ENCODE measurements at places on chromosomes 13 and 19.
A peak's percentile ranks its signal among the peaks of the same experiment; 100 is the strongest.

DNA sequence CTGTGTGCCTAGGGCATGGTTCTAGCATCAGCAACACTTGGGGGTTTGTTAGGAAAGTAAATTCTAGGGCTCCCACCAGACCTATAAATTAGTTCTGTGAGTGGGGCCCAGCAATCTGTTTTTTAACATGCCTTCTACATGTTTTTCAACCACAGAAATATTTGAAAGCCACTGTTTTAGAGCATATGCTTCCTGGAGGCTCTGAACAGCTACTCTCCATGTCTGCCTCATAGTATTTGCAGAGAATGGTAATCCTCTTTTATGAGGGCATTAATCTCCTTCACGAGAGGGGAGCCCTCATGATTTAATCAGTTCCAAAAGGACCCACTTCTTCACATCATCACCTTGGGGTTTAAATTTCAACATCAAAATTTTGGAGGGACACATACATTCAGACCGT, 6.0 kb downstream of the SPATA13 start:
- no peak for DNase-seq

GRCh38 chr13:39675904-39676303, 20.4 kb downstream of the COG6 start:
- no peak for DNase-seq

- no peak for DNase-seq
Measured at GRCh38 chr13:105370011-105370650, 1165.3 kb downstream of the EFNB2 start.

DNA sequence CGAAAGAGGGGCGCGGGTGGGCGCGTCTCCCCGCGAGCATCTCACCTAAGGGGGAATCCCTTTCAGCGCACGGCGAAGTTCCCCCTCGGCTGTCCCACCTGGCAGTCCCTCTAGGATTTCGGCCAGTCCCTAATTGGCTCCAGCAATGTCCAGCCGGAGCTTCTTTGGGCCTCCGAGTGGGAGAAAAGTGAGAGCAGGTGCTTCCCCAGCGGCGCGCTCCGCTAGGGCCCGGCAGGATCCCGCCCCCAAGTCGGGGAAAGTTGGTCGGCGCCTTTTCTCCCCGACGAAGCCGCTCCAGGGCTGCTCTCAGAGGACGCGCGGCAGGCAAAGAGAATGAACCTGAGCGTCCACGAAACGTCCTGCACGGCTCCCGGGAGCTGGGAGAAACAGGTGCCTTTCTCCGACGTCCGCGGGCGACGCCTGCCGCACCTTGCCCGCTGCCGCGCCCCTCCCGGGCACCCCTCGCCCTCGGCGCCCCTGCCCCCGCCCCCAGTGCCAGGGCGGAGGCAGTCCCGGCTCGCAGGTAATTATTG, 366 bp upstream of the KL start:
- DNase-seq: peak; percentile 59

DNA sequence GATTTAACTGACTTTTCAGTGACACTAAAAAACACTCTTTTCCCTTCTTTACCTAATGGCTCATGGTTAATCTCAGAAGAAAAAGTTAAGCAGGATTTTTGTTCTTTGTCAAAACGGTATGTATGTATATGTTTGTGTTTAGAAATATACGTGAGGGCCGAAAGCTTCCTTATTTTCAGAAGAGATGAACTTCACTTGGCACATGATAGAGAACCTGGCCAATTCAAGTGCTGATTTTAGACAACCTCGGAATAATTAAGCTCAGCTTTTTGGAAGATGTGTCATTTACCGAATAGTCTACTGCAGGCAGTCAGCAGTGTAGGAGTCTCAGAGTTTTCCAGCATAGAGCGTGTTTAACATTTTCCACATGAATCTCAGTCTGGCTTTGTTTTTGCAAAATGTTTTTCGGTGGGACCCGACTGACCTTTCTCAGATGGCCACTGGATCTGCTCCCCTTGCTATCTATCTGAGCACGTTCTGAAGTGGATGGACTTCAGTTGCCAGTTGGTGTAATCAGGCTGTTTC, 4.6 kb downstream of the RNASEH2B start:
- no peak for DNase-seq

DNA sequence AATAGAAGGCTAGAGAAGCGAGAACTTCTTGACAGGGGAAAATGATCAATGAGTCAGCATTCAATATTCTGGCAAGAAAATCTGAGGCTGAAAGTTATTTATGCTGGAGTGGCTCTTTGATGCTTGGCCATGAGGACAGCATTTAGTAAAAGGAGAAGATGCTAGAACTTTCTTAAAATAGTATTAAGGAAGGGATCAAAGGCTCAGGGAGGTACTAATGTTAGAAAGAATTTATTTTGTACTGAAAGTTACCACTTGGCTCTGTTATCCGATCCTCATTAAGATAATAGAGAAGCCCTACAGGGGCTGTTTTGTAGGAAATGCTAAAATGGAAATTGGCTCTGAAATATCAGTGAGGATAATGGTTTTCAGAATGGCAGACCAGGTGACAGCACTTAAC, 1774.6 kb upstream of the PCDH20 start:
- no peak for DNase-seq

- no peak for DNase-seq
Measured at GRCh38 chr19:13995017-13995728, 10.9 kb downstream of the RFX1 start.

DNA sequence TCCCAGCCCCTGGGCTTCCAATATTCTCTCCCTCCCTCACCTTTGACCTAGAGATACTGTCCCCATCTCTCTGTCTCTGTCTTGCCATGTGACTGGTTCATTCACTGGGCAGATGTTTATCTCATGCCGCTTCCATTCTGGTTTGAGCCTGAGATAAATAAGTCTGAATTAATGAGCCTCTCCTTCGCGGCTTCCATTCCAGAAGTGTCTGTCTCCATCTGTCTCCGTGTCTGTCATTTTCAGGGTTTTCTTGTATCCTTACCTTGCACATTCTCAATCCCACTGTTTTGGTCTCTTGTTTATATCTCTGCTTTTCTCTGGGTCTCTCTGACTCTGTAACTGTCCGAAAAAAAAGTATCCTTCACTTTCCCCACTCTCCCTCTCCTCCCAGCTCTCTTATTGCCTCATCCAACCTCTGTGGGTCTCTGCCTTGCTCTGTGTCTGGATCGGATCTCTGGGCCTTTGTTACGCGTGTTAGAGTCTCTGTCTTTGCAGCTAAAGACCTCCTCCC, 4.3 kb downstream of the SPHK2 start:
- DNase-seq: no peak

DNA sequence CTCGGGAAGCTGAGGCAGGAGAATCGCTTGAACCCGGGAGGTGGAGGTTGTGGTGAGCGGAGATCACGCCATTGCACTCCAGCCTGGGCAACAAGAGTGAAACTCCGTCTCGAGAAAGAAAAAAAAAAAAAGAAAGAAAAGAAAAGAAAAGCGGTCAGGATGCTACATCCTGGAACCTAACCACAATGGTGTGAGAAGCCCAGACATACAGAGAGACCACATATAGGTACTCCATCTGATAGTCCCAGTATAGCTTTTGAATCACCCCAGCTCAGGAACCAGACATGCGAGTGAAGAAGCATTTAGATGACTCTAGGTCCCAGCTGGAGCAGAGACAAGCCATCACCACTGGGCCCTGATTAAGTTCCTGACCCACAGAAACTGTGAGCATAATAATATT, 3.2 kb downstream of the IFNL1 start:
- no peak for DNase-seq

- DNase-seq: peak; percentile 66
Measured at GRCh38 chr19:40799558-40800338, 757 bp downstream of the EGLN2 start.

GRCh38 chr19:45442408-45442777, 18.7 kb upstream of the ERCC1 start:
- no peak for DNase-seq

GRCh38 chr13:104389691-104390090, 1323.5 kb upstream of the SLC10A2 start:
- DNase-seq: no peak

GRCh38 chr13:41107104-41107571, 25.5 kb downstream of the KBTBD6 start:
- peak; percentile 69 for DNase-seq

GRCh38 chr13:108877300-108877699, 247.9 kb downstream of the MYO16 start:
- DNase-seq: no peak

DNA sequence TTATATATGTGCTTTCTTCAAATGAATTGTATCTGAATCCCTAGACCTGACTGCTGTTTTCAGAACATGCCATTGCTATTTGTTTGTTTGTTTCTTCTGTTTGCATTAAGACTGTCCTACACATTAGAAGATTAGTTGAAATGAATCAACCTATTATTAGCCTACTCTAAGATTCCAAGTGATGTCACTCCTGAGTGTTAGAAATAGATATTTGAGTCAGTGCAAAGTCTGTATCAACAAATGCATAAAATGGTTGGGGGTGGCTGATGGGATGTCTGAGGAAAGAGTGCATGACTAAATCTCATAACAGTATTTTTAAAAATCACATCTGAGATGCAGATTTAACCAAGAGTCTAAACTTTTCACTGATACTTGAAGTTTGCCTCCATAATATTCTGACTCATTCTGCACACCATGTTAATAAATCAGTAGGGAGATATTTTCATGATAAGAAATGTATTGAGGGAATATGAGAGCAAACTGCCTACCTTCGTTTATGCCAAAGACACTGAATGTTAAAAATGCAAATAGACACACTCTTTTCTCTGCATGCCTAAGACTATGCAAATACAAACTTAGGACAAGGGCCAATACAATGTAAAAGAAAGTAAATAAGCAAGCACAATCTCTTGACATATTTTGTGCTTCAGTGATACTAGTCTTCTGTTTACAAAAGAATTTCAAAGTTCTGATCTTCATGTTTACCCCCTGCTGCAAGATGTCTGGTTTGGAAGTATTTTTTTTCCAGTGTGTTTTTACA, 253.3 kb downstream of the LIG4 start:
- DNase-seq: no peak

GRCh38 chr13:100131863-100132574, 43.1 kb downstream of the PCCA start:
- peak; percentile 84 for DNase-seq
